ENCODE measurements at places on chromosomes 2 and 18.

DNA sequence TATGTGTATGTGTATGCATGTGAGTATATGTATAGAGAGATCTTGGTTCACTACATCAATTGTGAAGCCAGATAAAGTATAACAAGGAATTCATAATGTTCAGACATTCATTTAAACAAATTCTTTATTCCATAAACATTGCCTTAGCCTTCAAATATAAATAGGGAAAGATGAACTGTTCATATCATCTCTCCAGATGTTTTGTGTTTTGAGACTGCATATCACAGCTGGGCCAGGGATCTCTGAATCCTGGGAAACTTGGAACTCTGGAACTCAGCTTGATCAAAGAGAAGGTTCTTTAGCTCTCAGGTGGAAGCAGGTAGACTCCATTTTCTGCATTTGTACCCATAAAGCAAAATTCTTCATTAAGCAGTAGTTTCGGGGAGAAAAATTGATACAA is 272.6 kb upstream of the ETAA1 start:
- no peak for DNase-seq

DNA sequence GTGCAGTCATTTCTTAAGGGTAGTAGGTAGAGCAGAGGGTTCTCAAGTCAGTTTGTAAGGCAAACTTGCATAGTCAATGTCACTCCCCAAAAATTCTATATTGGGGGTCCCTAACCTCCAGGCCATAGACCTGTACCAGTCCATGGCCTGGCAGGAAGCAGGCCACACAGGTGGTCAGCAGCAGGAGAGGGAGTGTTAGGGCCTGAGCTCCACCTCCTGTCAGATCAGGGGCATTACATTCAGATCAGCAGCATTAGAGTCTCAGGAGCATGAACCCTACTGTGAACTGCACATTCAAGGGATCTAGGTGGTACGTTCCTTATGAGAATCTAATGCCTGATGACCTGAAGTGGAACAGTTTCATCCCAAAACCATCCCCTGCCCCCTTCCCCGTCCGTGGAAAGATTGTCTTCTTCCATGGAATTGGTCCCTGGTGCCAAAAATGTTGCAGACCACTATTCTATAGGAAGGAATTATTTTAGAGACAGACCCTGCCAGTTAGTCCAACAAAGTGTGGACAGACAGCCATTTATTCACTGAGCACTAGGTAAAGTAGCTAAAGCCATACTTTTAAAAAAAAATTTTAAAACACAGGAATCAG is 6.7 kb downstream of the COA5 start:
- DNase-seq: no peak

GRCh38 chr2:196169516-196169915 is 1.9 kb downstream of the STK17B start:
- no peak for DNase-seq

DNA sequence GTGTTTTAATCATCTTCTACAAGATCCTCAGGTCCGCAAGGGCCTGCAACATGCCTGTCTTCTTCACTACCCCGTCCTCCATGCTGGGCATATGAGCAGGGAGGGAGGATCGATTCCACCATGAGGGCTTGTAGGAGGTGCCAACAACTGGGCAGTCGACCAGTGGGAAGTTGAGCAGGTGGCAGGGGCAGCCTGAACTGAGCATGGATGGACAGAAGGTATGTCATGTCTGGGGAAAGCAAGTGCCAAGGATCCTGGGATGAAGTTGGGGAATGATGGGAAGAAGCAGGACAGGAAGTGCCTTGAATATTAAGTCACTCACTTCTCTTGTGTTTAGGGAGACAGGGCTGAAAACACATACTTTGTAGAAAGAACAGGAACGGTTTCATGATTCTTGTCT is 44.7 kb downstream of the CTIF start:
- DNase-seq: no peak

- no peak for DNase-seq
Observed at GRCh38 chr2:239802185-239802649, 222.9 kb downstream of the NDUFA10 start.

All from stimulated activated CD8-positive, alpha-beta memory T cell treated with anti-CD3 and anti-CD28 coated beads, Interleukin-2, amount 100 ng/mL, for 1 hour (primary cell).